Transverse colon (tissue), 4 donors: ENCODE measurements at places on chromosomes 16 and 17.

DNA sequence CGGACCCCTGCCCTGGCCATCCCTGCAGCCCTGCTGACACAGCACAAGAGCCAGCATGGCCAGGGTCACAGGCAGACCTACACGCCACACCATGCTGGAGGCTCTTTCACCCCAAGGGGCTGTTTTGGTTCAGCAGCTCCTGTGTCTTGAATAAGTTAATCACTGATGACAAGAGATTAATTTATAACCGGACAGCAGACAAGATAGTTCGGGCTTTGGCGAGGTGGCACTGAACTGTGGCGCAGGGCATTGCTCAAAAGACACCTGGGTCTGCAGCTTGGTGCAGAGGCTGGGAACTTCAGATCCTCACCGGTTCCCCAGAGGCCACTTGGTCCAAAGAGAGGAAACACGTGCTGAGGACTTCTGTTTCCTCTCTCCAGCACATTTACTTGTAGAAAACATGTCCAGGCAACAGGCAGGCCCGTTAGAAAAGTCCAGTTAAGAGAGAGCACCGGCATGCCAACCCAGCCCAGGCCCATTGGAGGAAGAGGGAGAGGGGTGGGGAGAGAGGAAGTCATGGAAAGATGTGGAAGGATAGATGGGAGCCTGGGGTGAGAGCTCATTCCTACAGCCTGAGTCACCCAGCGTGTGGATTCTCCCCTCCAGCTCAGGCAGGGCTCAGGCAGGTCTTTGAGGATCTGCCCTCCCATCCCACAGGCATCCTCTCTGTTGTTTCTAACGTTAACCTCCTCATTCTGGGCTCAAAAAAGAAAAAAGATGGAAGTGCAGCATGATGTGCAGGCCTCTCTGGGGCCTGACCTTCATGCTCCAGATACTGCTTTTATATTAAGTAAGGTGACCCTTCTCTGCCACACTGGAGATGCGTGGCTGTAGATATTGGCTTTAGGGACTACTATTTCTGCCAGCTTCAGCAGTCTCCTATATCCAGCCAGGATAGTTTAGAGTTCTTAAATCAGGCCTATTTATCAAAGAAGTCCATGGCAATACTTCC is 80.0 kb upstream of the HNF1B start:
- no peaks in the 10 kb centered on the region for H3K27me3 ChIP-seq
- no peaks in the 10 kb centered on the region for H3K4me1 ChIP-seq
- H3K36me3 ChIP-seq = no peaks in the 10 kb centered on the region
- H3K4me3 ChIP-seq = no peak overlapping the region
- no peak overlapping the region for H3K27ac ChIP-seq

DNA sequence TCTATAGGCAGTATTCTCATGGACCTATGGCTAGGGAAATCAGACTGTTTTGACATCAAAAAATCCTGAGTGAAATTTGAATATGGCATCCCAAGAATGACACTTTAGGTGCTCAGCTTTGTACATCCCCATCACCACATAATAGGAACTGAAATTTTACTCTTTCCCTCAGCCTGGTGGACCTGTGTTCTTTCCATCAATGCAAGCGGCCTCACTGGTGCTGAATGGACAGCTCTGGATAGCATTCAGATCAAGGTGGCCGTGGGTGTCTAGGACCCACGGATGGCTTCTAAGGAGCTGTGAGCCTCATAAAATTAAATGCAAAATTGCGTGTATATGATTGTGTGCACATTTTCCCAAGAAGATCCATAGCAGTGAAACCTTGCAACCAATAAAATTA is 152.6 kb downstream of the MAP2K6 start:
- no peak overlapping the region for H3K27ac ChIP-seq
- H3K27me3 ChIP-seq = no peaks in the 10 kb centered on the region
- no peak for DNase-seq
- no peaks in the 10 kb centered on the region for H3K36me3 ChIP-seq

DNA sequence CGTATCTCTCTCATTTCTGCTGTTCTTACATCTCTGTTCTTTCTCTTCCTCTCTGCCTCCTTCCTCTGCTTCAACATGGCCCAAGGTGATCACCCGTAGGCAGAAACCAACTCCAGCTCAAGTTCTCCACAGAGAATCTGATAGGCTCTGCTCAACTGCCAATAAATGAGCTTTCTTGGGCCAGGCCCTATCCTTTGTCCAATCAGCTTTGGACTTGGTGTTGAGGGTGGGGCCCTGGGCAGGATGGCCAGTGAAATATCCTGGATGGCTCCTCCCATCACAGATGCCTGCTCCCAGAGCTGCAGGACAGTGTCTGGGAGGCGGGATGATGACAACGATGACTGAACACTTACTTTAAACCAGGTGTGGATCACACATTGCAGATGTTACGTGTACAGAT is 17.4 kb upstream of the BRD7 start:
- H3K27ac ChIP-seq = no peak overlapping the region
- DNase-seq = no peak
- no peaks in the 10 kb centered on the region for H3K27me3 ChIP-seq
- no peaks in the 10 kb centered on the region for H3K4me1 ChIP-seq
- no peak overlapping the region for H3K4me3 ChIP-seq

DNA sequence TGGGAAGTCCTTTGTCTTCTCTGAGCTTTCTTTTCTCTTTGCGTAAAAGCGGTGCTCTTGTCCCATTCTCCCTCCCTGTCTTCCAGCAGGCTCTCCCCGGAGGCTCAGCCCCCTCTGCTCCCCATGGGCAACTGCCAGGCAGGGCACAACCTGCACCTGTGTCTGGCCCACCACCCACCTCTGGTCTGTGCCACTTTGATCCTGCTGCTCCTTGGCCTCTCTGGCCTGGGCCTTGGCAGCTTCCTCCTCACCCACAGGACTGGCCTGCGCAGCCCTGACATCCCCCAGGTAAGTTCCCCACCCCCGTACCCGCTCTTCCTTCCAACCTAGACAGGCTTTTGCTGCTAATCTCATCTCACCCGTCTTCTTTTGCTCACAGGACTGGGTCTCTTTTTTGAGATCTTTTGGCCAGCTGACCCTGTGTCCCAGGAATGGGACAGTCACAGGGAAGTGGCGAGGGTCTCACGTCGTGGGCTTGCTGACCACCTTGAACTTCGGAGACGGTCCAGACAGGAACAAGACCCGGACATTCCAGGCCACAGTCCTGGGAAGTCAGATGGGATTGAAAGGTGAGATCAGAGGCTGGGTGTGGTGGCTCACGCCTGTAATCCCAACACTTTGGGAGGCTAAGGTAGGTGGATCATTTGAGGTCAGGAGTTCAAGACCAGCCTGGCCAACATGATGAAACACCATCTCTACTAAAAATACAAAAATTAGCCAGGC is 1.3 kb downstream of the TMEM219 start:
- H3K4me1 ChIP-seq = peaks cover 38% of the 10 kb centered on the region
- no peak for DNase-seq
- no peaks in the 10 kb centered on the region for H3K36me3 ChIP-seq
- H3K27ac ChIP-seq = peak overlapping the region; percentile 93

- H3K4me3 ChIP-seq = no peak overlapping the region
- H3K27me3 ChIP-seq = peaks cover 61% of the 10 kb centered on the region
- peaks cover 13% of the 10 kb centered on the region for H3K4me1 ChIP-seq
- DNase-seq = no peak
- H3K27ac ChIP-seq = no peak overlapping the region
These were observed 21.5 kb downstream of the COPZ2 start for GRCh38 chr17:48016112-48016511.

- peaks cover 26% of the 10 kb centered on the region for H3K4me1 ChIP-seq
- no peak for DNase-seq
- H3K4me3 ChIP-seq = no peak overlapping the region
- no peaks in the 10 kb centered on the region for H3K36me3 ChIP-seq
- no peaks in the 10 kb centered on the region for H3K27me3 ChIP-seq
These were observed 60.9 kb downstream of the MPRIP start for GRCh38 chr17:17103160-17103559.

GRCh38 chr17:75400326-75400939 is 5.0 kb downstream of the GRB2 start:
- H3K27ac ChIP-seq = no peak overlapping the region
- no peaks in the 10 kb centered on the region for H3K27me3 ChIP-seq
- no peak overlapping the region for H3K4me3 ChIP-seq
- H3K36me3 ChIP-seq = no peaks in the 10 kb centered on the region

GRCh38 chr16:71172481-71173207 is 57.9 kb downstream of the HYDIN start:
- H3K4me3 ChIP-seq = no peak overlapping the region
- no peak for DNase-seq
- no peaks in the 10 kb centered on the region for H3K27me3 ChIP-seq
- no peak overlapping the region for H3K27ac ChIP-seq
- no peaks in the 10 kb centered on the region for H3K4me1 ChIP-seq

- no peak overlapping the region for H3K27ac ChIP-seq
- no peak overlapping the region for H3K4me3 ChIP-seq
- H3K36me3 ChIP-seq = no peaks in the 10 kb centered on the region
- no peak for DNase-seq
- H3K4me1 ChIP-seq = no peaks in the 10 kb centered on the region
These were observed 8.5 kb upstream of the NPIPB2 start for GRCh38 chr16:11950388-11950787.

DNA sequence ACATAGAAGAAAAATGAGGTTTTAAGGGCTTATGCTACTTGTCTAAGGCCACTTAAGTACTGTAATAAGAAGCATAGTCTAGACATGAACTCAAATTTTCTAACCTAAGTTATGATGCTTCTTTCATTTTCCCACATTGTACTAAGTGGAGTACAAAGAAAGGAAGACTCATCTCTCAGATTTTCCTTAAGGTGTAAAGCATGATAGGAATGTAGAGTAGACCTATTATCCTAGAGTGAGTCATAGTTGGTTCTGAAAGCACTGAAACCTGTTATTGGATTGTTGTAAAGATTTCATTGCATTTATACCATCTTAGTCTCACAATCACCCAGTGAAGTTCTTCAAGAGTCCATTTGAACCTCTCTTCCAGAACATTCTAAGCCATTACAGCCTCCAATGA is 343.8 kb downstream of the TOX3 start:
- no peak for DNase-seq
- no peaks in the 10 kb centered on the region for H3K27me3 ChIP-seq
- H3K36me3 ChIP-seq = no peaks in the 10 kb centered on the region

- no peak for DNase-seq
- H3K36me3 ChIP-seq = no peaks in the 10 kb centered on the region
- no peak overlapping the region for H3K4me3 ChIP-seq
These were observed 296.9 kb downstream of the RBFOX1 start for GRCh38 chr16:7629571-7629970.

DNA sequence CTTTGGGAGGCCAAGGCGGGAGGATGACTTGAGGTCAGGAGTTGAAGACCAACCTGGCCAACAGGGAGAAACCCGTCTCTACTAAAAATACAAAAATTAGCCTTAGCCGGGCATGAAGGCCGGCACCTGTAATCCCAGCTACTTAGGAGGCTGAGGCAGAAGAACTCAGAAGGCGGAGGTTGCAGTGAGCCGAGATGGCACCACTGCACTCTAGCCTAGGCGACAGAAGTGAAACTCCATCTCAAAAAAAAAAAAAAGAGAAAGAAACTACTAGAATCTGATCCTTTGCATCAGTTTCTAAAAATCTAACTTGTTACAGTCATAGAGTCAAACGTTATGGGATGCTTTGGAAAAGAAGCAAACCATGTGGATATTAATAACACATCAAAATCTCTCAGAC is 1.6 kb upstream of the PECAM1 start:
- no peaks in the 10 kb centered on the region for H3K4me1 ChIP-seq
- no peak overlapping the region for H3K4me3 ChIP-seq
- no peak overlapping the region for H3K27ac ChIP-seq
- H3K27me3 ChIP-seq = no peaks in the 10 kb centered on the region

DNA sequence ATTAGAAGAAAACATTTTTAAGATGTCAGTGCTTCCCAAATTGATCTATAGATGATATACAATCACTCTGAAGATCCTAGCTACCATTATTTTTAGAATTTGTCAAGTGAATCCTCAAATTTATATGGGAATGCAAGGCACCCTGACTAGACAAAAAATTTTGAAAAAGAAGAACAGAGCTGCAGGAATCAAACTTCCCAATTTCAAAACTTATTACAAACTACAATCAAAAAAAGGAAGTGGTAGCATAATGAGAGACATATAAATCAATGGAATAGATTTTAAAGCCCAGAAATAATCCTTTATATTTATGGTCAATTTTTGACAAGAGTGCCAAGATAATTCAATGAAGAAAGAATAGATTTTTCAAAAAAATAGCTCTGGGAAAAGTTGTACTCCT is 198.3 kb upstream of the KCNJ16 start:
- DNase-seq = no peak
- H3K36me3 ChIP-seq = no peaks in the 10 kb centered on the region
- no peaks in the 10 kb centered on the region for H3K4me1 ChIP-seq

DNA sequence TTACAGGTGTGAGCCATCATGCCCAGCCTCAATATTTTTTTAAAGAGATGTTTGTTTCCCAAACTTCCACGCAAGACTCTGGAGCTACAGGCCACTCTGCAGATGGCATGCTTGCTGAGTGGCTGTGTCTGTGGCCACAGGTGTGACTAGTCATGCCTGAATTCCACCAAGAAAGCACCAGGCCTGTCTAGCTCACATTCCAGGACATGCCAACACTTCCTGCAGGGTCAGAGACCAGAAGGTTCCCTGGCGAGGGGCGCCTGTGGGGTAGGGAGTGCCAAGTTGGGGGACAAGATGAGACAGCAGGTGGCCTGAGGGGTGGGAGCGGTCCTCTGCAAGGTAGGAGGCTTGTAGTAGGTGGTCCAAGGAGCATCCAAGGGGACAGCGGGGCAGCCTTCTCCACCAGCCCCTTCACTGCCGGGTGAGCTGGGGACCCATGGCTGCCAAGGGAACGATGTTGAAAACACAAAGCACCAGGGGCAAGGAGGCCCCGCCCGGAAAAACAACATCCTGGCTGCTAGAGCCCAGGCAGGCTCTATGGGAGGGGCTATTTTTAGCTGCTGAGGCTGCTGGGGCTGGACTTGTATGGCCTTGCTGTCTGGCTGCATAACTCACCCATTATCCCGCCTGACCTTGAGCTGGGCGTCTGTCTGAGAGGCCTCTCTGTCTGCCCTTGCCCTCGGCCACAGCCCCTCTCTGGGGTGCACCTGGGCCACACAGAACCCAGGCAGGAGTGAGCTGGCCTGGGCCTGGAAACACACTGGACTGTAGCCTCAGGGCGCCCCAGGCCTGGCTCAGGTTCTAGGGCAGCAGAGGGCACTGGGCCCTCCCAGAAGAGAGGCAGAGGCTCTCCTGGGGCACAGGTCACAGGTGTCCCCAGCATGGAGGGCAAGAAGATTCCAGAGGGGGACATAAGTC is 5.7 kb downstream of the TRIM47 start:
- H3K27ac ChIP-seq = peak overlapping the region; percentile 96
- peaks cover 51% of the 10 kb centered on the region for H3K4me1 ChIP-seq
- peak; percentile 78 for DNase-seq
- no peaks in the 10 kb centered on the region for H3K27me3 ChIP-seq
- H3K4me3 ChIP-seq = no peak overlapping the region

GRCh38 chr16:11094075-11094856 is 149.9 kb downstream of the CLEC16A start:
- H3K4me3 ChIP-seq = no peak overlapping the region
- no peaks in the 10 kb centered on the region for H3K27me3 ChIP-seq
- H3K36me3 ChIP-seq = no peaks in the 10 kb centered on the region

DNA sequence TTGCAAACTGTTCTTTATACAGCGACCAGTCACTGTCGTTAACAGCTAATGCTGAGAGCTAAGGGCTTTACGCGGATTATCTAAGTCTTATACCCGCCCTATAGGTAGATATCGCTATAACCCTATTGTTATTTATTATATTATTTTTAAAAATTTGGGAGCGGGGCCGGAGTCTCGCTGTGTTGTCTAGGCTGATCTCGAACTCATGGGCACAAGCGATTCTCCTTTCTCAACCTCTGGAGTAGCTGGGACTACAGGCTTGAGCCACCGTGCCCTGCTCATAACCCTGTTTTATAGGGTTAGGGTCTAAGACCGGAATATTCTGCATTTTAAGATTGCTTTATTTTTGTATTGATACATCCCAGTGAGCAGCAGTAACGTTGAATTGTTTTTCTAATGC is 24.7 kb downstream of the DEF8 start:
- no peaks in the 10 kb centered on the region for H3K36me3 ChIP-seq
- DNase-seq = no peak
- H3K4me3 ChIP-seq = peak overlapping the region; percentile 96
